ENCODE measurements at places on chromosomes 12 and 14. TPM values are rescaled to one million over a fixed set of nuclear protein-coding genes. Genes with fewer than 3 reads are reported as not detected.

DNA sequence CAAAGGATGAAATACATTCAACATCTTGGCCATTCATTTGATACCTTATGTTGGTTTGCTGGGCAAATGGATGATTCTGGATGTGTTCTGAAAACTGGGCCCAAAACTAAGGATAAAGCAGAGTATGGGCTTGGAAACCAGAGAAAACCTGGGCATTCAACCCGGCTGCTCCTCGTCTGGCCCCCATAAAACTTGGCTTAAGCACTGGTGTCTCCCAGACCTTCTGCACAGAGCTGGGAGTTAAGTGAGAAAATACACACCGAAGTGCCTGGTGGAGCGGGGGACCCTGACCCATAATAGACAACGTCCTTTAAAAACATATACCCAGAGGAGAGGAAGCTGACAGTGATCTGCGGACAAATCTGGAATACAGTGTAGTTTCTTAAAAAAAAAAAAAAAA lies 112.5 kb downstream of the FOXN3 start:
- no peak for DNase-seq
- H3K4me1 ChIP-seq: peaks cover 24% of the 10 kb centered on the region
- H3K27ac ChIP-seq: no peak overlapping the region
- no peaks in the 10 kb centered on the region for H3K36me3 ChIP-seq

- peaks cover 7% of the 10 kb centered on the region for H3K4me1 ChIP-seq
- H3K36me3 ChIP-seq: peaks cover 6% of the 10 kb centered on the region
- peak; percentile 71 for DNase-seq
- no peak overlapping the region for H3K4me3 ChIP-seq
Observed at GRCh38 chr14:50773632-50774541, 57.1 kb downstream of the NIN start.

DNA sequence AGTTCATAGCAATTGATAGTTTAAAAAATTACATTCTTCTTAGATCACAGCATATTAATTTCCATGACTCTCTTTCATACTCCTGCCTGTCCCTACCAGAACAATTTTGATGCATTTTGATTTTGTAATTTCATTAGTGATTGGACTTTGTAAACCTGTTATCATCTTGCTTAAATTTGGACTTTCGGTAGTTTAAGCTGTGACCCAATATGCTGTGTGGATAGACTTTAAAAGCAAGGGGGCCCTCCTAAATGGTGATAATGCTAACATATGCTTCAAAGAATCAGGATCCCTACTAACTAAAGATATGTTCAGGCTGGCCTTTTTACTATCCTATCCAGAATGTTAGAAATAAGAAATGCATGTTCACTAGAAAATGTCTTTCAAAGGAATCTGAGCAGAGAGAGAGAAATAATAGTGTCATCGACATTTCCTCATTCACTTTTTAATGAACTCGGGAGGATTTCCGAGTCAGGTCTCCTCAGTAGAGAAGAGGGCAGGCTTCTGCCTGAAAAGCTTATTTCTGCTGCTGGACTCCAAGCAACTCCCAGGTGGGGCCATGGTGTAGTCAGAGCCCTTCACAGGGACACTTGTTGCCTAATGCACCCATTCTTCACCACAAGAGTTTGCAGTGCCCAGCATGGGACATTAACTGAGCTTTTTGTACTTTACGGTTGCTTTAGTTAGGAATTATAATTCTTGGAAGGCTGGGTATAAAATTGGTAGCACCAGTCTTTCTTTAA lies 16.7 kb downstream of the SLC38A4 start:
- peaks cover 10% of the 10 kb centered on the region for H3K4me1 ChIP-seq
- no peak overlapping the region for H3K4me3 ChIP-seq
- no peak overlapping the region for H3K27ac ChIP-seq
- no peaks in the 10 kb centered on the region for H3K27me3 ChIP-seq
- H3K36me3 ChIP-seq: no peaks in the 10 kb centered on the region

DNA sequence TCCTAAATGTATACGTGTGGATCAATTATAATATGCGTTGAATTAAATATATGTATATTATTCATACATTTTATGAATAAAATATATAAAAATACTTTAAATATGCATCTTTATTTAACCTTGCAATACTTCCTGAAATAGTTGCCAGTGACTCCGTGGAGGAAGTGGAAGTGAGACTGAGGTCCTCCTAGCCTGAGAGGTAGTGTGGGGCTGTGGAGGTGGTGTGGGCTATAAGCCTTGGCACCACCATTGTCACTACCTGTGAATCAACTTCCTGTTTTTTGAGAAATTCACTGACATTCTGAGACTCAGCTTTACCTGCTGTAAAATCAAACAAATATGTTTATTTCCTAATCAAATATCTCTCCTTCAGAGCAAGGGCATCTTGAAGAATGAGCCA lies 514.2 kb downstream of the VRK1 start:
- no peak overlapping the region for H3K27ac ChIP-seq
- no peaks in the 10 kb centered on the region for H3K36me3 ChIP-seq
- no peaks in the 10 kb centered on the region for H3K27me3 ChIP-seq
- no peak for DNase-seq

DNA sequence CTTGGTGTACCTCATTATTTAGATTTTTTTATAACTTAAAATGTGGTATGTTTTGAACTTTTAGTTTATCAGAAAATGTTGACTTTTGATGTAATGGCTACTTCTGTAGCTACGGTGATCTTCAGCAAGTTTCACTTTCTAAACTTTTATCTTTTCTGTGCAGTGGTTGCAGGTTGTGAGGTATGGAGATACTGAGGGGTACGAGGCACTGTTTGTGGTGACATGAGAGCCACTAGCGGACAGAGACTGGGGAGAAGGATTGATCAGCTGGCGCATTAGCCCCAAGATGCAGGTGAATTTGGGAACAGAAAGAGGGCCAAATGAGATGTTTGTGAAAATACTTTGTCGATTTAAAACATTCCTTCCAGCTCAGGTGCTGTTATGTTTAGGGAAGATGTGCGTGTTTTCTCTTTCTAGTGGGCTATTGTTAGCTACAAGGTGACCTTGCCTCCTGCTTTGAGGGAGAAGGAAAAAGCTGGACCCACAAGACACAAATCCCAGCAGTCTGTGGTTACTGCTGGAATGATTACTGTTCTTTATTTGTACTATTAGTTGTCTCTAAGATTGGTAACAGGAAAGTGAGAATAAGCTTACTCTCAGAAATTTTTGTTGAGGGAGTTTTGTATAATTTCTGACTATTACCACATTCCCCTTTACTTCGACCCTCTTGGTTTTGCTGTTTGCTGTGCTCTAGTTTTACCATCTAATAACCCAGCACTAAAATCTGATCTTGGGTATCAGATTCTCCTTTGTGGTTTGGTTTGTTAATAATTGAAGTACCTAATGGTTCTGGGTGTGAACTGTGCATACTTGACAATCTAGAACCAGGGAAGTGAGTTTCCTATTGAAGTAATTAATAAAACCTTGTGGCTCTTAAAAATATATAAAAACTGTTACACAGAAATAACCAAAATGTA lies 61.7 kb downstream of the FBXO34 start:
- H3K4me1 ChIP-seq: no peaks in the 10 kb centered on the region
- H3K36me3 ChIP-seq: no peaks in the 10 kb centered on the region
- no peak overlapping the region for H3K27ac ChIP-seq
- no peak for DNase-seq
- H3K27me3 ChIP-seq: no peaks in the 10 kb centered on the region

Gene OR10G2
- not detected for total RNA-seq

Gene MSI1
- 40.2 TPM for total RNA-seq

- no peaks in the 10 kb centered on the region for H3K27me3 ChIP-seq
- H3K4me3 ChIP-seq: no peak overlapping the region
- no peak overlapping the region for H3K27ac ChIP-seq
- H3K36me3 ChIP-seq: no peaks in the 10 kb centered on the region
- H3K4me1 ChIP-seq: no peaks in the 10 kb centered on the region
Observed at GRCh38 chr12:28941248-28941647, 207.8 kb upstream of the FAR2 start.

- no peak overlapping the region for H3K27ac ChIP-seq
- peaks cover 24% of the 10 kb centered on the region for H3K4me1 ChIP-seq
- no peaks in the 10 kb centered on the region for H3K36me3 ChIP-seq
- no peak overlapping the region for H3K4me3 ChIP-seq
- DNase-seq: no peak
- H3K27me3 ChIP-seq: no peaks in the 10 kb centered on the region
Observed at GRCh38 chr14:64201296-64201695, 92.9 kb downstream of the ESR2 start.

GRCh38 chr12:39620659-39621658 lies 1.4 kb upstream of the ABCD2 start:
- no peak for DNase-seq
- H3K4me1 ChIP-seq: no peaks in the 10 kb centered on the region
- peaks cover 15% of the 10 kb centered on the region for H3K27me3 ChIP-seq
- no peak overlapping the region for H3K27ac ChIP-seq

Gene CCDC38
- 0.12 TPM for total RNA-seq

- H3K4me1 ChIP-seq: no peaks in the 10 kb centered on the region
- no peaks in the 10 kb centered on the region for H3K27me3 ChIP-seq
- no peak overlapping the region for H3K27ac ChIP-seq
- H3K36me3 ChIP-seq: no peaks in the 10 kb centered on the region
- no peak for DNase-seq
- H3K4me3 ChIP-seq: no peak overlapping the region
Observed at GRCh38 chr12:52860102-52860823, 11.5 kb upstream of the KRT78 start.

DNA sequence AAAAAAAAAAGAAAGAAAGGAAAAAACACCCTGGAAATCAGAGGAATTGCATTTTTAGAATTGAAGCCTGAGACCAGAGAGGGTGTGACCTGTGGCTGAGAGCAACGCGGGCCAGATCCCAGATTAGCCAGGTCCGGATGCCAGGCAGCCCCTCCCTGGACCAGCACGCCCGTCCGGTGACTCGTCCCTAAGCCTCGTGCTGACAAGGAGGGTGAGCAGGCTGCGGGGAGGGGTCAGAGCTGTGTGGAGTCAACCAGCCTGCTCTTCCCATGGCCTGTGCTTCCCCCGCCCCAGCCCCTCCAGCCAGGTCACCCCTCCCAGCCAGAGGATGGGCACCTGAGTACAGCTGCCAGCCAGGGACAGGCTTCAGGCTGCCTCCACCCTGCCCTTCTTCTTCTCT lies 4.2 kb upstream of the KLC1 start:
- peaks cover 9% of the 10 kb centered on the region for H3K27me3 ChIP-seq
- H3K4me3 ChIP-seq: no peak overlapping the region
- peak; percentile 31 for DNase-seq
- H3K27ac ChIP-seq: no peak overlapping the region
- H3K4me1 ChIP-seq: no peaks in the 10 kb centered on the region
- no peaks in the 10 kb centered on the region for H3K36me3 ChIP-seq

GRCh38 chr12:41515953-41516352 lies 327.8 kb downstream of the PDZRN4 start:
- H3K4me1 ChIP-seq: no peaks in the 10 kb centered on the region
- no peaks in the 10 kb centered on the region for H3K36me3 ChIP-seq
- H3K27me3 ChIP-seq: no peaks in the 10 kb centered on the region
- H3K27ac ChIP-seq: no peak overlapping the region

- H3K4me3 ChIP-seq: no peak overlapping the region
- peaks cover 34% of the 10 kb centered on the region for H3K4me1 ChIP-seq
- no peaks in the 10 kb centered on the region for H3K27me3 ChIP-seq
- no peak overlapping the region for H3K27ac ChIP-seq
- H3K36me3 ChIP-seq: no peaks in the 10 kb centered on the region
- no peak for DNase-seq
Observed at GRCh38 chr14:63345826-63346225, 27.1 kb upstream of the GPHB5 start.

- H3K36me3 ChIP-seq: no peaks in the 10 kb centered on the region
- H3K27me3 ChIP-seq: no peaks in the 10 kb centered on the region
- no peak for DNase-seq
- H3K4me3 ChIP-seq: no peak overlapping the region
Observed at GRCh38 chr12:29795715-29796114, 12.0 kb upstream of the TMTC1 start.

DNA sequence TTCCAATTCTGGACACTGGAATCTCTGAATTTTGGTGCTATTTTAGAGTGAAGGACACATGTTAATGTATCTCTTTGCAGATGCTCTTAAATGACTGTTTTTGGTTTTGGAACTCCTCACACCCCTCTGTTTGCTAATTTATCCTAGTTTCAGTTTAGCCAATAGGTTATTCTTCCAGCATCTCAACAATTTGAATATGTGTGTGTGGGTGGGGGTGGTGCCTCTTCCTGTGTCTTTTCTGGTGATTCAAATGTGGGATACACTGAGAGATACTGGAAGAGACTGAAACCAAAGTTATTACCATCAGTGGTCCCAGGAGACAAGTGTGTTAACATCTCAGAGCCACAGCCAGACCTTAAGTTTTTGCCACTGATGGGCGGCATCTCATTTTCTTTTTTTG lies 1317.4 kb upstream of the TMEM132C start:
- no peak for DNase-seq
- H3K4me1 ChIP-seq: peaks cover 12% of the 10 kb centered on the region
- H3K4me3 ChIP-seq: no peak overlapping the region
- peaks cover 34% of the 10 kb centered on the region for H3K27me3 ChIP-seq

- no peaks in the 10 kb centered on the region for H3K27me3 ChIP-seq
- no peak overlapping the region for H3K4me3 ChIP-seq
- peak; percentile 81 for DNase-seq
- no peaks in the 10 kb centered on the region for H3K36me3 ChIP-seq
- H3K4me1 ChIP-seq: no peaks in the 10 kb centered on the region
Observed at GRCh38 chr12:109432842-109433304, 44.2 kb downstream of the KCTD10 start.

DNA sequence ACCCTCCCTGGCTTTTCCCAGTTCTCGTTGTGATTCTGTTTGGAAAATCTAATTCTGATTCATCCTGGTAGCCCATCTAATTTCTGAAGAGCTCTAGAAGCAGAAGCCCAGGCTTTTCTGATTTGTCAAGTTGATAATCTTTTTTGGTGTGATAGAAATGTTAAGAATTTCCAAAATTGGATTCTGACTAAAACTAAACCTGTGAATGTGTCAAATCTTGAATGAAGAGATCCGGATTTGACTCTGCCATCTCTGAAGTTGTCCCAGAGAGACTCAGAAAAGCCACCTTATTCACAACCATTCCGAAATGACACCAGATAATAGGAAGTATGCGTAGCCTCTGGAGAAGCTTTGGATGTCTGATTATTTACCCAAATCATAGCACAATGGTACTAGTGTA lies 12.8 kb upstream of the CISTR start:
- no peak overlapping the region for H3K27ac ChIP-seq
- H3K4me1 ChIP-seq: peaks cover 4% of the 10 kb centered on the region
- H3K36me3 ChIP-seq: no peaks in the 10 kb centered on the region
- no peak overlapping the region for H3K4me3 ChIP-seq
- no peak for DNase-seq
- H3K27me3 ChIP-seq: peaks cover 98% of the 10 kb centered on the region

Gene KRT85
- total RNA-seq: not detected

Gene MTERF2
- total RNA-seq: 16.5 TPM

Gene PROX2
- total RNA-seq: not detected

Gene CPNE6
- total RNA-seq: not detected

DNA sequence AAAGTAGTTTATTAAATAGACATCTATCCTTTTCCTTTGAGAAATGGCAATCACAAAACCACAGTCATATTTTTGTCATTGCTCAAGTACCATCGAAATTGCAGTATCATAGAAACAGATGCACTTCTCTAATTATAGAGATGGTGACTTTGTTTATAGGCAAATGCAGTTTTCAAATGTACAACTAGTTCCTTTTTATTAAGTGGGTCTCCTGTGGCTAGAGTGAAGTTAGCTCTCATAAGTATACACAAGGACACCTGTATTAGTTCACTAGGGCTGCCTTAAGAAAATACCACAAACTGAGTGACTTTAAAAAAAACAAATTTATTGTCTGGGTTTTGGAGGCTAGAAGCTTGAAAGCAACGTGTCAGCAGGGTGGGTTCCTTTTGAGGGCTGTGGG lies 62.8 kb downstream of the OTOGL start:
- peaks cover 5% of the 10 kb centered on the region for H3K4me1 ChIP-seq
- H3K27ac ChIP-seq: no peak overlapping the region
- no peaks in the 10 kb centered on the region for H3K36me3 ChIP-seq
- no peak for DNase-seq

GRCh38 chr12:65501093-65501621 lies 222.7 kb downstream of the MSRB3 start:
- H3K4me3 ChIP-seq: no peak overlapping the region
- DNase-seq: no peak
- H3K36me3 ChIP-seq: no peaks in the 10 kb centered on the region

All from neural progenitor cell (in vitro differentiated cells).